CD4-positive, alpha-beta T cell (primary cell): ENCODE measurements at places on chromosomes 6 and 20.

DNA sequence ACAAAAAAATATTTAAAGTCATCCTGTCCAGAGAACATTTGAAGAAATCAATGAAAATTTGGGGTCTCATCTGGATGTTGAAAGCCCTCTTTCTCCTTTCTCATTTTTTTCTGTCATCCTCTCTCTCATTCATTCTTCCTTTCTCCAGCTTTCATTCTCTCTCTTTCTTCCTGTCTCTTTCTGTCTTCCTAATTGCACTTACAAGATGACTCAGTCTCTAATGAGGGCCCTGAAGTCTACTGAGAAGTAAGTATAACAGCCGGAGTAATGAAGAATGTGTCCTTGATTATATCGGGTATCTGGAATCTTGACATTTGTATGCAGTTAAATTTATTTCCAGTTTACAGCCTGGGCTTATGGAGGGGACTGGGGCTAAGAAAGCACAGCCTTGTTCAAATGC, 232.2 kb upstream of the SULF2 start:
- H3K4me3 ChIP-seq = no peak overlapping the region
- H3K27me3 ChIP-seq = peaks cover 4% of the 10 kb centered on the region
- no peak for DNase-seq
- no peak overlapping the region for H3K27ac ChIP-seq

DNA sequence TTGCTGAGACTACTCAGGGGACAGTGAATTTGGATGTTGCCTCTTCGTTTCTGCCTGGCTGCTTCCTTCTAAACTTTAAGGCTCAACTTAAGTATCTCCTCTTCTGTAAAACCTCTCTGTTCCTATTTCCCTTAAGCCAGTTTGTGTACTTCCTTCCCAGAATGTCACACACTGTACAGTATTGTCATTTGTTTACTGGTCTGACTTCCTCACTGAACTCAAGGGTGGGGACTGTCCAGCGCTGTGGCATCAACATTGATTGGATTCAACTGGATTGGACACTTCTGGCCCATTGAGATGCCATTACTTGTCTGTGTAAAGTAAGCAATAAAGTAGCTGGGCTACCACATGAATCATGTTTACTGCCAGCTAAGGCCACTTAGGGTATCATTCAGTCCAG, 69.7 kb downstream of the ANKS1A start:
- peaks cover 7% of the 10 kb centered on the region for H3K4me1 ChIP-seq
- H3K4me3 ChIP-seq = no peak overlapping the region
- no peak for DNase-seq
- H3K36me3 ChIP-seq = no peaks in the 10 kb centered on the region
- H3K27ac ChIP-seq = no peak overlapping the region

- H3K4me1 ChIP-seq = no peaks in the 10 kb centered on the region
- H3K27ac ChIP-seq = no peak overlapping the region
- no peaks in the 10 kb centered on the region for H3K27me3 ChIP-seq
- H3K4me3 ChIP-seq = no peak overlapping the region
- no peaks in the 10 kb centered on the region for H3K36me3 ChIP-seq
These were observed 104.0 kb upstream of the GPR6 start for GRCh38 chr6:109874086-109874485.

DNA sequence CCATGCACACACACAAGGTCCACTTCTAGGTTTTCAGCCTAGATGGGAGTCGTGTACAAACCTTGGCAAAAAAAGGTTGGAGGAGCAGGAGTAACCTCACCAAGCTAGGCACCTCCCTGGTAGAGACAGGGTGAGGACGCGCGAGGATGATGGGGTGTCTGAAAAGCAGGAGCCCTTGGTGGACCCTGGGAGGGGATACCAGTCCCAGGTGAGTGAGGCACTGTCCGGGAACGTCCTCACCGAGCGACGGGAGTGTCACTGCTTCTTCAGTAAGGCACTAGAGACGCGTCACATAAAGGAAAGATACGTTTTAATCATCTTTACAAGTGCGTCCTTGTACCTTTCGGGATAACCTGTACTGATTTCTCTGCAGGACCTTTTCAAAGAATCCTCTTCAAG, 29.4 kb upstream of the ZBP1 start:
- no peaks in the 10 kb centered on the region for H3K27me3 ChIP-seq
- no peak overlapping the region for H3K27ac ChIP-seq

DNA sequence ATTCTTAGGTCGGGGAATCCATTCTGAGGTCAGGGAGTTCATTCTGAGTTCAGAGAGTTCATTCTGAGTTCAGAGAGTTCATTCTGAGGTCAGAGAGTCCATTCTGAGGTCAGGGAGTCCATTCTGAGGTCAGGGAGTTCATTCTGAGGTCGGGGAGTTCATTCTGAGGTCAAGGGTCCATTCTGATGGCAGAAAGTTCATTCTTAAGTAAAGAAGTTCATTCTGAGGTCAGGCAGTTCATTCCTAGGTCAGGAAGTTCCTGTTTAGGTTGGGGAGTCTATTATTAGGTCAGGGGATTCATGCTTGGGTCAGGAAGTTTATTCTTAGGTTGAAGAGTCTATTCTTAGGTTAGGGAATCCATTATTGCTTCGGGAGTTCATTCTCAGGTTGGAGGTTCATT, 16.5 kb upstream of the NXT1 start:
- H3K36me3 ChIP-seq = no peaks in the 10 kb centered on the region
- DNase-seq = no peak
- H3K27ac ChIP-seq = no peak overlapping the region
- H3K4me1 ChIP-seq = peaks cover 3% of the 10 kb centered on the region

DNA sequence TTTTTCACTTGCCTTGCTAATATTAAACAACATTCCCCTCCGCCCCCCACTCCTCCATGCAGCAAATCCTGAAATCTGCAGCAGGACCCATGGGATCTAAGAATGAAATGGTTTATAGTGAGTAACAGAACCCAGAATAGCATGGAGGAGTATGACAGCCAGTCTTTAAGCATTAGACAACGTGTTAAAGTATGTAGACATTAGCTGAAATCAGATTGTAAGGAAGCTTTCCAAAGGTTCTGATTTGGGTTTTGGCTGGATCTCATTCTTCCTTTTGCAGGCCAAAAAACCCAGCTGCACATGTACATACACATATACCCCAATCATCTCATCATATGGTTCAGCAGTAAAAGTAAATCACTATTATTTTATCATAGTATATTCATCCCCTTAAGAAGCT, 126.5 kb downstream of the GJA10 start:
- H3K4me3 ChIP-seq = no peak overlapping the region
- no peak overlapping the region for H3K27ac ChIP-seq
- no peaks in the 10 kb centered on the region for H3K4me1 ChIP-seq
- no peaks in the 10 kb centered on the region for H3K27me3 ChIP-seq
